GOT3 (cell line): ENCODE measurements at places on chromosomes 12 and 14.

- no peak for DNase-seq
These were observed 42.1 kb downstream of the IGF1 start for GRCh38 chr12:102438047-102438826.

DNA sequence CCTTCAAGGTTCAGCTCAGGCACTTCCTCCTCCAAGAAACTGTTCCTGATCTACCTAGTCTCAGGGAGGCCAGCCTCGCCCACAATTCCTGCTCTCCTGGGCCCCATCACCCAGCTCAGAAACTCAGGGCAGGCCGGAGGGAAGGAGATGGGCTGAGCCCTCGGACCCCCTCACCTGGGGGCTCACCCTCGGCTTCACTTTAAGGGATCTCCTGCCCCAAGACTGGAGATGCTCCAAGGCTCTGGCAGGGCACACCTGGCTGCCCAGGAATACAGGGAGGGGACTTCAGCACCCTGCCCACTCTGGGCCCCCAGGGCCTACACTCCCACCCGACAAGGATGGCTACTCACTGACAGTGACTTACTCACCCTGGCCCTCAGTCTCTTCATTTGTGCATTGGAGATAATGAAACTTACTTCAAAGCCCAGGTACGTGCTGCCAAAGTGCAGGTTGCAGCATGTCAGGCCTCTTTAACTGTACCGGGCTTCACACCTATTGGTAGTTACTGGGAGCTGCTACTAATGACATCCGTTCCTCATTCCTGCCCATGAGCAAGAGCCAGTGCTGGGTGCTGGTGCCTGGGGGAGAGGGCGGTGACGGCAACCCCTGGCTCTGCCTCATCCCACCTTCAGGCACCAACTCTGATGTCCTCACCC, 21.0 kb upstream of the PPP1R13B start:
- DNase-seq, result no peak

DNA sequence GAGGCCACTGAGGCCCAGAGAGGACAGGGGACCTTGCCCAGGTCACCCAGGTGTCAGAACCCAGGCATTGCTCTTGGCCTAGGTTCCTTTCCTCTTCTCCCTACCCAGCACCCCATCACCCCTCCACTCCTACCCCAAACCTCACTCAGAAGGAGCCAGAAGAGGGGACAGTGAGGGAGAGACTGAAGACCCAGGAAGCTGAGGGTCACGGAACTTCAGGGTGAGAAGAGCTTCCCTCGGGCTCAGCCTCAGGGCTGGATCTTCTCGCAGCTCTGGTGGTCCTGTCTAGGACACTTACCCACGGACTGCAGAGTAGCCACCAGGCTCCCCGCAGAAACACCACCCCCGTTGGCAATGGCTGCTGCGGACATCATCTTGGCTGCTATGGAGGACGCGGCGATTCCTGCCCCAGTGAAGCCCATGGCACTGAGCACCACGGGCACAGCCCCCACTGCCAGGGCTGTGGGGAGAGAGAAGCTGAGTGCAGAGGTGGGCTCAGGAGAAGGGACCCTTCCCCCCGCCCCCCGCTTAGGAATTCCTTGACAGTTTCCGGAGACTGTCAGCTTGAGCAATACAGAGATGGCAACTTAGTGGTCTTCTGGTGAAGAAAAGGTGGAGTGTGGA, 1.1 kb downstream of the IFI27L2 start:
- no peak for DNase-seq

- DNase-seq, result no peak
These were observed 23.1 kb downstream of the ACVR1B start for GRCh38 chr12:51974646-51975045.

DNA sequence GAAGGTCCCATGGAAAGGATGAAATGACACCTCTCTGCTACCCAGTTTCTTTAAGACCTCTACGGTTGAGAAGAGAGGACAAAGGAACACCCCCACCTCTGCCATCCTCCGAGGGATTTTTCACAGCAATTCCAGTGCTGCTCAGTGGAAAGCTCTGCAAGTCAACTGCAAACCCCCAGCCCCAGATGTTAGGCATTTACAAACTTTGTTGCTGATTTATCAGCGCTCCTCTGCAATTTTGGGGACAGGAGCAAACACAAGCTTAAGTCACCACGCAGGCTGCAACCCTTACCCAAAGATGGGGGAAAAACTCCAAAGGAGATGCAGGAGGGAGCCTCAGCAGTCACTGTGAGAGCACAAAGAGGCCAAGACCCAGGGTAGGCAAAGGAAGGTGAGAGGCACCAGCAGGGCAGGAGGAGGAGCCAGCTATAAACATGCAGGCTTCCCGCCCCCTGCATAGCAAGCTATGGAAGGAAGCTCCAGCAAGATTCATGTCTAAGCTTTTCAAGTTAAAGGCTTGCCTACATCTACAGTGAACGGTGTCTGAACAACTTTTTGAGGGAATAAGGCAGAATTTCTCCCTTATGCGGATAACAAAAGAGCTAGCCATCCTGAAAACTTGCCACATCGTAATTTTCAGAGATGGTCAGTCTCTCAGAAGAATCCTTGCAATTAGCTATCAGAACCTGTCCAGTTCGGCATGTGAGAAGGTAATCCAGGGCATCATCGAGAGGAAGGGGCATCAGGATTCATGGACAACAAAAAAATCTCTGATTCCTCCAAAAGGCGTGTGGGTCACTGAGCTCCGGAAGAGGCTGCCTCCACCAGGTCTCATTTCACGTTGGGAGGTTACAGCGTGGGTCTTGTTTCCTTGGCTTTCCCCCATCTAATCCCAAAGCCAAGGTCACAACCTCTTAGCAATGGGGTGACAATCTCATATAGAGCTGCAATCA, 3.9 kb downstream of the CTDSP2 start:
- no peak for DNase-seq

DNA sequence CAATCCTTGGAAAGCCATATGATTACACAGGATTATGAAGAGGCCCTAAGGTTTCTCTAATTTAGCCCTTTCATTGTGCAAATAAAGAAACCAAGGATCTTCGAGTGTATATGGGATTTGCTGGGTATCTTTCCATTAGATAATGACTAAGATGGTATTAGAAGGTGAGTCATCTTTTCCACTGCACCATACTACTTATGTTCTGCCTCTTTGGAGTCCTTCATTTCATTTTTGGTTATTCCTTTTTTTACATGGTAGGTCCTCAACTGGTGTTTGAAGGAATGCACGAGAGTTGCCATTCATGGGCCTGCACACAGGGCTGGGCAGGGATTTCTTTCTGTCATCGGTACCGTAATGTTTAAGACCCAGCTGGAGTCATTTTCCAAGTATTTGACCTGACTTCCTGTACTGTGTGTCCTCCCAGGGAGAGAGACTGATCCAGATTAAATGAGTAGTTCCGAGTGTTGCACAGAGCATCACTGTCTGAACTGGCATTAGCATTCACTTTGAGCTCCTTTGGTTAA, 85.7 kb downstream of the BORCS5 start:
- no peak for DNase-seq

DNA sequence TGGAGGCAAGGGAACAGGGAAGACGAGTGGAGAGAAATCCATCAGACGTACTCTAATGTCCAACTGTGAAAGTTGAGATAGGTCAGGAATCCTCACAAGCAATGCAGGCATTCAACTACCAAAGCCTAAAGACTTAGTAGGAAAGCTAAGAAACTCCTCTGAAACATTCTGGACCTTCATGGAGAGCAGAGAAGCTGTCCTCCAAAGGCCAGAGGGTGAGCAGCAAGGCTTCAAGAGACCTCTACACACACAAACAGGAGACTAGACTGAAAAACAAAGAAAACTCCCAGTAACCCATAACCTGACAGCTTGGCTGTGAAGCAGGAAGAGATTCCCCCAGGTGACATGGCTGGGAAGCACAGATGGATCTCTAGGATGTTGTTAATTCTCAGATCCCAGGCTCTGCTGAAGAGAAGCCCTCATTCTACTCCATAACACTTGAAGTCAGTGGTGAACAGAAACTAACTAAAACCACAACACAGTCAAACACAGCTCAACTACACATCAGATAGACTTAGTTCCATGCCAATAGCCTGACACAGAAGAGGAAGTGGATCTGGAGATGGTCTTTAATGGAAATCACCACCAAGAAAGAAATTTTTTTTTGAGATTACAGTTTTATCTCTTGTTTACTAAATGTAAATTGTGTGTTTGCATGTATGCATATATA, 23.2 kb upstream of the LYZ start:
- DNase-seq, result no peak

DNA sequence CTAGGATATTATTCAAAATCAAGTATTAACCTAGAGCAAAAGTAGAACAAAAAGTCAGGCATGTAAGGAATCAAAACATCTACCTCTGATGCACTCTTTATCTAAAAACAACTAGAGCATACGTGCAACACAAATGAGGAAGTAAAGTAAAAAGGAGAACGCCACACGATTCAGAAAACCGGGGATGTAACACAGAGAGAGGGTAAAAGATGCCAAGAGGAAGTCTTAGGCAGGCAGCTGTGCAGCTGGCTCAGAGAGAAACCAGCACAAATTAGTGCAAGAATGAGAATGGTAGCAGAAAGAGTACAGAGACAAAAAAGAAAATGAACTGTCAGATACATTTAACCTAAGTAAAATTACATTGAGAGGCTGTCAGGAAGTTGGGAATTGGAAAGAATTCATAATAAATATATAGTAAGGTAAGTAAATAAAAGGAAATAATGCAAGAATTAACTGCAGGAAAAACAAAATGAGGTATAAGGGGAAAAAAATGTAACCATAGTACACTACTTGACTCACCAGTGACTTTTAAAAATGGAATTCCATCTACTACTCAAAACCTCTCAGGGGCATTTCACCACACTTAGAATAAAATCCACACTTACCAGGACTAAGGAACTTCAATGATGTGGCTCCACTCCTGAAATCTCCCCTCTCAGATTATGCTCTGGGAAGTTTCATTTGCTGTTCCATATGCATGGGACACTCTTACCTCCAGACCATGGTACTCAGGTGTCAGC, 17.1 kb downstream of the BCAT1 start:
- no peak for DNase-seq

- no peak for DNase-seq
These were observed 337.4 kb downstream of the NUAK1 start for GRCh38 chr12:105801351-105801750.

DNA sequence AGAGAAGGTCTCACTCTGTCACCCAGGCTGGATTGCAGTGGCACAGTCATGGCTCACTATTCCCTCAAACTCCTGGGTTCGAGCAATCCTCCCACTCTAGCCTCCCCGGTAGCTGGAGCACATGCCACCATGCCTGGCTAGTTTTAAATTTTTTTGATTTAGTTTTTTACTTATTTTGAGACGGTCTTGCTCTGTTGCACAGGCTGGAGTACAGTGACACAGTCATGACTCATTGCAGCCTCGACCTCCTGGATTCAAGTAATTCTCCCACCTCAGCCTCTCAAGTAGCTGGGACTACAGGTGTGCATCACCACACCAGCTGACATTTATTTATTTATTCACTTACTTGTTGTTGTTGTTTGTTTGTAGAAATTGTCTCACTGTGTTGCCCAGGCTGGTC, 22.2 kb upstream of the DIP2B start:
- no peak for DNase-seq

DNA sequence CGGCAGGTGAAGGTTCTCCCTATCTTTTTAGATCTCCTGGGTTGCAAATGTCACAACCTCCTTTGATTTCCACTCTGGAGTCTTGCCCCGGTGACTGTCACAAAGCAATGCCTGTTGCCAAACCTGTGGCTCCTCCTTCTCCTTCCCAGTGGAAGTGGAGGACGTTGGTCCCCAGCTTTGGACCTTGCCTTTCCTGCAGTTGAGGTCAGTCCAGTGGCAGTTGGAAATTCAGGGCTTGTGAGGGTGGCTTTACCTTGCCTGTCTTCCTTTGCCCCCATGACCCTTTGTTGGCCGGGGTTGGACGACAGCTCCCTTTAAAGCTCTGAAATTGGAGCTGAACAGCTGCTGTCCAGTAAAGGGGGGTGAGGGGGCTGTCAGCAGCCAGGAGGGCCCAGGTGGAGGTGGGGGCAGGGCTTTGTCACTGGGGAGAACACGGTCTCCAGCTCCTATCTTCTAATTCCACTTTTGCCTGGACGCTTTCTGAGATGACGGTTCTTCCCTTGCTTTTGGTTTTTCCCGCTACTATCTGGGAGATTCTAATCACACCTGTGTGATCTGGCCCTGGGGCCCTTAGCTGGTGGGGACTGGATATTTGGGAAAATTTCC, 4.1 kb downstream of the TEAD4 start:
- DNase-seq, result no peak

- no peak for DNase-seq
These were observed 88.8 kb downstream of the RPS6KA5 start for GRCh38 chr14:90971687-90972086.

DNA sequence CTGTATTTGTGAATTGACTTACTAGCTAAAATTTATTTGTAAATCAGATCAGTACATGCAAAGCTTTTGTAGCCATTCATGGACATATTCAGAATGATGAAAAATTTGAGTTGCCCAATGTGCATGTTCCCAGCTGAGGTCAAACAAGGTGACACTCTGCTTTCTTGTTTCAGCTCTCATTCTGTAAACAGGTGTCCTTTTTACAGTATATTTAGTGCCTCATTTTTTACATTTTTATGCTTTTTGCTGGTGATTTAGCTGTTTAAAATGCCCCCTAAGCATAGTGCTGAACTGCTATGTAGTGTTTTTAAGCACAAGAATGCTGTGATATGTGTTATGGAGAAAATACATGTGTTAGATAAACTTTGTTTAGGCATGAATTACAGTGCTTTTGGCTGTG, 76.3 kb downstream of the MIA2 start:
- no peak for DNase-seq

DNA sequence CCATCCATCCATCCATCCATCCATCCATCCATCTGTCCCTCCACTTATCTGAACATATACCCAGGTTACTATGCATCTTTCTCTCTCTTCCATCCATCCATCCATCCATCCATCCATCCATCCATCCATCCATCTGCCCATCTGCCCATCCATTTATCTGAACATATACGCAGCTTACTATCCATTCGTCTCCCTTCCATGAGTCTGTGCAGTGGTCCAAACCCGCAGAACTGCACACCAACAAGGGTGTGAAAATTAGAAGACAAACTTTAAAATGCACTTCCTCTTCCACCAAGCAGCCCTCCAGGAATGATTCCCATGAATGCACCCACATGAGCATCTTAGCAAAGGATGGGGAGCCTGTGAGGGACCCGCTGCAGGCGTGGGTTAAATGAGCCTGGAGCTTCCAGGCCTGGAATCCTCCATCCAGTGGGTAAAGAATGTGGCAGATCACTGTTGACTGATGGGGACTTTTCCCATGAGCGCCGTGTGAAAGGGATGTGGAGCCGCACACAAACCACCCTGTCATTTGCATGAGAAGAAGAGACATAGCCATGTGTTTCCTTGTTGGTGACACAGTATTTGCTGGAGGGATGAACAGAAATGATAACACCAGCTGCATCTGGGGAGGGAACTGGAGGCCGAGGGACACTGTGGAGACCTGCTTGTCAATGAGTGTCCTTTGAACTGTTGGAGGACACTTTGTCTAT, 376.6 kb downstream of the ADGRD1 start:
- DNase-seq, result no peak
